ENCODE measurements at places on chromosomes 16 and 17. TPM values are rescaled to one million over a fixed set of nuclear protein-coding genes. Genes with fewer than 3 reads are reported as not detected.

GRCh38 chr16:17619261-17619660, 148.5 kb upstream of the XYLT1 start:
- no peak for DNase-seq

DNA sequence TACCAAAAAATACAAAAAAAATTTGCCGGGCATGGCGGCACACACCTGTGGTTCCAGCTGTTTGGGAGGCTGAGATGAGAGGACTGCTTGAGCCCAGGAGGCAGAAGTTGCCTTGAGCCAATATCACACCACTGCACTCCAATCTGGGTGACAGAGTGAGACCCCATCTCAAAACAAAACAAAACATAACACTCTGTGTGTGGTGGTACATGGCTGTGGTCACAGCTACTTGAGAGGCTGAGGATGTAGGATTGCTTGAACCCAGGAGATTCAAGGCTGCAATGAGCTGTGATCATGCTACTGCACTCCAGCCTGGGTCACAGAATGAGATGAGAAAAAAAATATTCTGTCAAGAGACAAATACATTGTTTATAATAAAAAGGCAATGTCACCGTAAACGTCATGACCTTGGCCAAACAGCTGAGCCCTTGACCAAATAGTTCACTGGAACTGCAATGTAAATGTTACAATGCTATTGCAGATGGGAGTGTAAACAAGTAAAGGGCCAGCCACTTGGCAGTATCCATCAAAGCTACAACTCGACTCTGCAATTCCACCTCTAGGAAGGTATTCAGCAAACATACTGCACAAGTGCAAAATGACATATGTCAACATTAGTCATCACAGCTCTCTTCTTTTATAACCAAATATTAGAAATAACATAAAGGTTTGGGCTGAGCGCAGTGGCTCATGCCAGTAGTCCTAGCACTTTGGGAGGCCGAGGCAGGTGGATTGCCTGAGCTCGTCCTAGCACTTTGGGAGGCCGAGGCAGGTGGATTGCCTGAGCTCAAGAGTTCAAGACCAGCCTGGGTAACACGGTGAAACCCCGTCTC, 16.9 kb downstream of the EARS2 start:
- no peak for DNase-seq

GRCh38 chr16:67283039-67283825, 3.9 kb downstream of the PLEKHG4 start:
- no peak for DNase-seq

- no peak for DNase-seq
These were observed 21.4 kb downstream of the DEXI start for GRCh38 chr16:10920726-10921427.

The MARCHF10 gene
- total RNA-seq = 118 TPM

The CRYBA1 gene
- total RNA-seq = not detected

- DNase-seq = no peak
These were observed 367.5 kb downstream of the CPPED1 start for GRCh38 chr16:12436201-12436657.

The KIF19 gene
- total RNA-seq = 3.0 TPM

- peak; percentile 47 for DNase-seq
These were observed 218.7 kb downstream of the MRTFB start for GRCh38 chr16:14289692-14290340.

DNA sequence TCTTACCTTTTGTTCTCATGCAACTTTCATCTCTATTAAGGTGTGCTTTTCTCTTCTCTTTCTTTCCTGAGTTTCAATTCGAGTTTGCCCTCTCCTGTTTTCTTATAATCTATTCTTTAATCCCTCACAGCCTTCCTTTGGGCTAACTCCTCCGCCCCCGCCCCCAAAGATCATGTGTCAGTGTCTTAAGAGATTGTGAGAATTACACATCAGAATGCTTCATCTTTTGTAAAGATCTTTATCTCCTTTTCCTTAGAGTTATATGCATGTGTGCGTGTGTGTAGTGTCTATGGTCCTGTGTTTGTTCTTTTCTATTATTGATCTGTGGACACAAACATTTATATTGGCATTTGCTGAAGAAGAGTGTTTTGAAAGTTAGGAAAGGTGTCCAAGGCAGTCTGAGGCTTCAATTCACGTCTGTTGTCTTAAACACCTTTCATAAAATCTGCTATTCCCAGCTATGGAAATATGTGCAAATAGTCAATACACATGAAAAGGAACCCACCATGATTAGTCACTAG, 6.1 kb upstream of the ALDH3A2 start:
- no peak for DNase-seq

GRCh38 chr16:51877686-51878085, 669.3 kb downstream of the TOX3 start:
- no peak for DNase-seq

- no peak for DNase-seq
These were observed 50.6 kb downstream of the NTN1 start for GRCh38 chr17:9071811-9072498.

The CA5A gene
- total RNA-seq = not detected

GRCh38 chr17:39926588-39927100, 757 bp downstream of the ORMDL3 start:
- peak; percentile 42 for DNase-seq

GRCh38 chr17:76272541-76273444, 7.6 kb downstream of the UBALD2 start:
- no peak for DNase-seq

The MPV17L gene
- 9.5 TPM for total RNA-seq

- no peak for DNase-seq
These were observed 12.8 kb downstream of the NOD2 start for GRCh38 chr16:50706250-50706649.

Measured in testis (tissue), 5 donors.